ENCODE measurements at places on chromosomes 2 and 18.

GRCh38 chr2:174844295-174844708, 80.0 kb upstream of the CHRNA1 start:
- H3K4me3 ChIP-seq = no peak overlapping the region
- peaks cover 20% of the 10 kb centered on the region for H3K4me1 ChIP-seq
- no peak for DNase-seq
- H3K36me3 ChIP-seq = no peaks in the 10 kb centered on the region
- peak overlapping the region; percentile 30 for H3K27ac ChIP-seq
- no peaks in the 10 kb centered on the region for H3K27me3 ChIP-seq

DNA sequence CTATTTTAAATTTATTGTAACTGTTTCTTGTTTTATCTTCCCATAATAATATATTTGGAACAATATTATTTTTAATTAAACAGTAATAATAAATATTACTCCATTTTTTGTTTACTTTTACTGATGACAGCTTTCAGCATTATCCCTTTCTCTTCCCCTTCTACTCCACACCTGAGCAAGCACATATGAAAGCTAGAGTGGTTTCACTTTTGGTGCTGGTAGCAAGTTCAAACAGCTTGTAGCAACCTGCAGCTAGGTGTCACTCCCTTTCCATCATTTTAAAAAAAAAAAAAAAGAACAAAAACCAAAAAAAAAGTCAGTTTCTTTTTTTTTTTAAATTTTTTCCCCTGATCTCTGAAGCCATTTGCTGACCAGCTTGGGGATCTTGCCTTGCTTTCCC, 801.8 kb downstream of the CCDC85A start:
- no peaks in the 10 kb centered on the region for H3K4me1 ChIP-seq
- H3K27ac ChIP-seq = no peak overlapping the region
- no peak for DNase-seq
- H3K4me3 ChIP-seq = no peak overlapping the region
- H3K36me3 ChIP-seq = no peaks in the 10 kb centered on the region
- no peaks in the 10 kb centered on the region for H3K27me3 ChIP-seq

DNA sequence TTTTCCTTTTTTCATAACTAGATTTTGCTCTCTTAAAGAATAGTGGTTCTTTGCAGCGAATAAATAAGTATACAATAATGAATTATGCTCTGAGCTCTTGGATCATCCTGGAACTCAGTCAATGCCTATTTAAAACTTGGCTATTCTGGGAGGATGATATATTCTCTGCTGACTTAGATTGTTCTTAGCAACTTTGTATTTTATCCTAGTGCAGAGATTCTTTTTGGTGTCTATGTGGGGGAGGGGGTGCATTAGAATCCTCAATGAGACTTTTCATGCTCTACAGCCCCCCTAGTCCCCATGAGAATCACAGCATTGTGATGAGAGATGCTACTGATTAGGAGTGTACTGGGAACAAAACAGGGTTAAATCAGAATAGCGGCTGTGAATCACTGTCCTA, 8.8 kb upstream of the FAM98A start:
- H3K36me3 ChIP-seq = no peaks in the 10 kb centered on the region
- DNase-seq = no peak
- H3K4me3 ChIP-seq = no peak overlapping the region
- H3K27ac ChIP-seq = no peak overlapping the region
- H3K4me1 ChIP-seq = no peaks in the 10 kb centered on the region
- H3K27me3 ChIP-seq = no peaks in the 10 kb centered on the region

- H3K4me3 ChIP-seq = no peak overlapping the region
- H3K27ac ChIP-seq = no peak overlapping the region
- H3K4me1 ChIP-seq = peaks cover 9% of the 10 kb centered on the region
- no peaks in the 10 kb centered on the region for H3K36me3 ChIP-seq
- DNase-seq = no peak
Measured at GRCh38 chr2:186950694-186951093, 101.7 kb upstream of the ZSWIM2 start.

GRCh38 chr18:63924551-63924950, 16.8 kb downstream of the SERPINB10 start:
- H3K36me3 ChIP-seq = no peaks in the 10 kb centered on the region
- peaks cover 44% of the 10 kb centered on the region for H3K27me3 ChIP-seq
- H3K4me3 ChIP-seq = no peak overlapping the region
- no peak overlapping the region for H3K27ac ChIP-seq

All from activated T-helper 1 cell treated with anti-CD3 and anti-CD28 coated beads, Interleukin-12 subunit alpha, Interleukin-12 subunit beta, Interleukin-2, Interleukin-4 antibody, amounts not matched to agents 30 ng/mL and 10 ng/mL and 1 ng/mL, durations not matched to agents 14 hours and 24 hours and 36 hours (primary cell).